NCI-H2171 (cell line): ENCODE measurements at places on chromosomes 5 and 9.
A peak's percentile ranks its signal among the peaks of the same experiment; 100 is the strongest.

DNA sequence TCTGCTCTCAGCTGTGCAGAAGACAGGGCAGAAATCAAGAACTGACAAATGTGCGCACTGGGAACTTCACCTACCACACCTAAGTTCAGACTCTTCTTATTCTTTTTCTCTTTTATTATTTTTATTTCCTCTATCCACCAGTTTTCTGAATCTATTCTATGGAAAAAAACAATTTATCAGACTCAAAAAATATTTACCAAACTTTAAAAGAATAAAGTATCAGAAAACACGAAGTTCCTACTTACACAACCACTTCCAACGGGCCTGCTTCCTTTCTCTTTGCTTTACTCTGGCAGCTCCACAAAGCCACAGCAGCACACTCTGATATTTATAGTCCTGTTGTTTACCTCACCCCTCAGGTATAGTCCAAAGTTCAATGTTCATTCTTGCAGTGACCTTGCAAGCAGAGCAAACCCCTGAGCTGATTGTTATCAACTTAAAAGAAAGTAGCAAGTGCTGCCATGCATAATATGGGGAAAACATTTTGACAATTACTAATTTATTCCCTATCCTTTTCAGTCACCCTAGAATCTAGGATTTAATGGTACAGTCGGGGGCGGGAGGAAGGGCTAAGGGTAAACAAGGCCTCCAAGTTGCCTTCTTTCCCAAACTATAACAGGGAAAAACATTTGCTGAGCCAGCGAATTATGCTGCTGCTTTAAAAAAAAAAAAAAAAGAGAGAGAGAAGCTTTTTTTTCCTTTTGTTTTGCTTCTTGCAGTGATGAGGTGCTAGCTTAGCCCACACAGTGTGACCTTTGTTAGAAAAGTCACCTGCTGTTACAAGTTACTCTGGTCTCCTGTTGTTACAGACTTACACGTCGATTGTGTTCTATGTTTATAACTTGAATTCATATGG lies at the start of gene SELENOP:
TSS of gene SELENOP (minus strand) at position 302 of the 856 bp plus-strand sequence. CDS start 3,539 bp downstream, outside the sequence.
- DNase-seq, result no peak

DNA sequence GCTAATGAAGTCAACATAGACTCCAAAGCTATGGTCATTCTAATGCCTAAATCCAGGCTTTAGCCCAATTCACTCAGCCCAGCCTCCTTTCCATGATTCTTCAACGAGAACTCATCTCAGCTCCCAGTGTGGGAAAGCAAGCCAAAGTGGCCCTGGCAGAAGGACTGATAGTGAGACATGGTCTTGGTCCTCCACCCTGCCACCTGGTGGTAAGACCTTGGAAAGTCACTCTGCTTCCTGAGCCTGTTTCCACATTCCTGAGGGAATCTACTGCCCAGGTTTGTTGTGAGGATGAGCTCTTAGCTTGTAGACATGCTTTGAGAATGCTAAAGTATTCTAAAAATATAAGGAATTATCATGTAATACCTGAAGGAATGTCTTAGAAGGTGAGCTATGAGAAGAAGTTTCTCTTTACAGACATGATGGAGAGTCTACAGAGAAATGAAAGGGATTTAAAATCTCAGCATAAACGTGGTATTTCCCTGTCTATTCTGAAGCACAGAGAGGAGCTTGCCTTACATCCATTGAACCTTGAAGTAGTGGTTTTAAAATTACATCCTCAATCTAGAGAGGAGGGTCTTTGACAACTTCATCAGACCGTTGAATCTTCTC lies 173.5 kb downstream of the TRIM32 start:
- DNase-seq, result peak; percentile 7

GRCh38 chr9:9615086-9615485 lies 997.7 kb downstream of the PTPRD start:
- DNase-seq, result no peak

DNA sequence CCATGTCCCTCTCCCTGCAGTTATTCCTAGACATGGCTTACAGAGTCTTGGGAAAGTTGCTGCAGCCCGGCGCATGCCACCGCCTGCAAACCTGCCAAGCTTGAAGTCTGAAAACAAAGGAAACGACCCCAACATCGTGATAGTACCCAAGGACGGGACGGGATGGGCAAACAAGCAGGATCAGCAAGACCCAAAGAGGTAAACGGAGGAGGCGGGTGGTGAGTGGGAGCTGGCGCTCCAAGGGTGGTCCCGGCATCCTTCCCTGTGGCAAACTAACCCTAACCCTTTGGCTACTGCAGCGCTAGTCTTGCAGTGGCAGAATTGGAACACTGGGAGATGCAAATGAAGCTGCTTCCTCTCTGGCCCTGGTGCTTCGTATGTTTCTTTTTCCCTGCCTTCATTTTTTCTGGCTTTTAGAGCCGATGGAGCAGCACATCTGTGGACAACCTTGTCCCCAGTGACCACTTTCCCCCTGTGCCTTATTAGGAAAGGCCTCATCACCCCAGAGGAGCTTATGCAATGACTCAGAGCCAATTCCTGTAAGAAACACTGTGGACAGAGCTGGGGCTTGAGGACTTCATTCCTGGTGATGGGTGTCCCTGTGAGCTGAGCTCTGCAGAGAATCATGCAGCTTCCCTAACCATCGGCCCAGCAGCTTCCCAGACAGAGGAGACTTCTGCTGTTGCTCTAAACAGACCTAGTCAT lies 38.9 kb downstream of the PRRC2B start:
- DNase-seq, result no peak

DNA sequence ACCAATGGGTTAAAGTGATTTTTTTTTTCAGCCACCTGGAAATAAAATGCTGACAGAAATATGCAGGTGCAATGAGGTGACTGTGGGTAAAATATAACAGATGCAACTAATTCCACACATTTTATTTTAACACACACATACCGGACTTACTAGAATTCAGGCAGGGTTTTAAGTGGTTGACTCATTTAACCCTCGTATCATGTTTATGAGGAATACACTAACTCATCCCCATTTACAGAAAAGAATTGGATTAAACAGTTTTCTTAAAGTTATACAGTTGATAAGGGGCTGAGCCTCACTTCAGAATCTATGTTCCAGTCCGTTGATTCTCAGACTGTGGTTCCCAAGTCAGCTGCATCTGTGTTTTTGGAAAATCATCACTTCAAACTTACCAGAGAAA lies 207.5 kb downstream of the CHSY3 start:
- no peak for DNase-seq

- no peak for DNase-seq
These were observed 102.0 kb downstream of the MVB12B start for GRCh38 chr9:126428534-126429175.

- DNase-seq, result peak; percentile 72
These were observed 637 bp upstream of the ERBIN start for GRCh38 chr5:65925601-65926275.

- no peak for DNase-seq
These were observed 124.3 kb upstream of the SLC24A2 start for GRCh38 chr9:19913151-19913550.

DNA sequence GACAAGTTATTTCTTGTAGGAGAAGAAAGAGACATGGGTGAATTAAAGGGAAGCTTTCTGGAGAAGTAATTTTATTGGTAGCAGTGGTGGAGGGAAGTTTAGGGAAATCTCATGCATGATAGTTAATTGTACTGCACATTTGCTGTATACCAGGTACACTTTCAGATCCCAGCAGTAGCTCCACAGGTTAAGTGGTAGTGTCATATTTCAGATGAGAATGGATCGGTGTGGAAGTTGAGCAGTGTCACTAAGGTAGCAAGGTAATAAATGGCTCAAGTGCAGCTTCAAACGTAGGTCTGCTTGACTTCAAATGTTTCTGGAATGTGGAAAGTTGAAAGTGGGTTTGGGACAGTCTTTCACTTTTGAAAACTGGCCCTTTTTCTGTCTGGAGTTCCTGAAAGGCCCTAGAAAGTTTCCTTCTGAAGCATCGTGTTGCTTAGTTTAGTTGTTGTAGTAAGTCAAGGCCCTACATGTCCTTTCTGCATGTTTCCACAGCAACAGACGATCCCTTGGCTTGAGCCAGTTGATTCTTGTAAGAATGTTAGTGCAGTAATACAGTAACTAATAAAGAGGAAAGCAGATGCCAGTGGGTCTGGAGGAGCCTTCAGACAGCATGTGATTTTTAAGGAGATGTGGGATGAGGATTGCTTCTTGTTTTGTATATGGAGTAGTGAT lies 3.7 kb downstream of the CLTA start:
- no peak for DNase-seq

DNA sequence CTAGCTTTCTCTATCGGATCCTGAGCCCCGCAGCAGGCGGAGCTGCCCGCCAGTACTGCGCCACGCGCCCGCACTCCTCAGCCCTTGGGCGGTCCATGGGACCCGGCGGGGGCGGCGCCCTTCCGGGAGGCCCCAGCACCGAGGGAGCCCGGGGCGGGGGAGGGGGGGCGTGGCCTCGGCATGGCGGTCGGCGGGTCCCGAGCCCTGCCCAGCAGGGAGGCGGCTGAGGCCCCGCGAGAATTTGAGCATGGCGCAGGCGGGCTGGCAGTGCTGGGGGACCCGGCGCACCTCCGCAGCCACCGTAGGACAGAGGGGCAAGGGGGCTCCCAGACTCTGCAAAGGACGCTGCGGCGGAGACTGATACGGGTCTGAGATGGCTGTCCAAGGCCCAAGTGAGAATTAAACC lies 6.8 kb downstream of the ZDHHC11B start:
- no peak for DNase-seq

GRCh38 chr5:102975045-102975444 lies 144.9 kb downstream of the GIN1 start:
- DNase-seq, result peak; percentile 46

DNA sequence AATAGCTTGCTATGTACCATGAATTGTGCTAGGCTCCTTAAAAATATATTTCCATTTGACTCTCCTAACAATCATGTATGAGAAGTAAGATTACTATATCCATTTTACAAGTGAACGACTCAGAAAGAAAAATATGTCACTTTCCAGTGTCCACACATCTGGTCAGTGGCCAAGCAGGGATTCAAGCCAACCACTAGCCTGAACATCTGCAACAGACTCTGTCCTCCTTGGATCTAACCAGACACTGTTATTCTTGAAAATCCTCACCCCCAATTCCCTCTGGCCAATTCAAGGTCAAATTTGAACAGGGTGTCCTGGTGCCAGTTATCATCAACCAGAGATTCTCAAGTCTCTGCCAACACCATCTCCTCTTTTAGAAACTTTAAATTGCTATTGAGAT lies 344.1 kb upstream of the WWC1 start:
- no peak for DNase-seq

- DNase-seq, result peak; percentile 81
These were observed 13.7 kb downstream of the TRIO start for GRCh38 chr5:14156650-14157492.

- peak; percentile 19 for DNase-seq
These were observed 58.5 kb downstream of the ZNF462 start for GRCh38 chr9:106921341-106921899.

- DNase-seq, result no peak
These were observed 44.0 kb downstream of the RASA1 start for GRCh38 chr5:87311405-87312279.

- DNase-seq, result no peak
These were observed 113.5 kb downstream of the FEM1C start for GRCh38 chr5:115431116-115431515.

- DNase-seq, result no peak
These were observed 171.1 kb downstream of the TARS1 start for GRCh38 chr5:33611877-33612276.

DNA sequence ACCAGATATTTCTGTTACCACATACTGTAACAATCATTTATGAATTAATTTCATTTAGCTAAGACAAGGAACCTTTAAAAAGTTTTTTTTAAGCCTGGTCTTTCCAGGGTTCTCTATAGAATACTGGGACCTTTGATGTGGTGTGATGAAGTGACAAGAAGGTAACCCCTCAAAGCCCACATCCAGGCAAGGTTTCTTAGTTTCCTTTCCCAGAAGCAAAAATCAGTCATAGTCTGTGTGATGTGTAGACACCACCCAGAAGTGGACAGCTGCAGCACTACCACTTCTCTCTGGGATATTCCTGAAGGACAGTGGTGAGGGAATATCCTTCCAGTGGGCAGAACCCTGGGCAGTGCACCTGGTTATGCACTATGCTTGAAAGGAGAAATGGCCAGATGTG lies 115.6 kb downstream of the TTC39B start:
- DNase-seq, result no peak

GRCh38 chr9:99748266-99748665 lies 73.4 kb upstream of the NR4A3 start:
- no peak for DNase-seq

GRCh38 chr9:23686257-23686656 lies 139.8 kb downstream of the ELAVL2 start:
- no peak for DNase-seq

- no peak for DNase-seq
These were observed 42.2 kb upstream of the LCP2 start for GRCh38 chr5:170339780-170340167.

DNA sequence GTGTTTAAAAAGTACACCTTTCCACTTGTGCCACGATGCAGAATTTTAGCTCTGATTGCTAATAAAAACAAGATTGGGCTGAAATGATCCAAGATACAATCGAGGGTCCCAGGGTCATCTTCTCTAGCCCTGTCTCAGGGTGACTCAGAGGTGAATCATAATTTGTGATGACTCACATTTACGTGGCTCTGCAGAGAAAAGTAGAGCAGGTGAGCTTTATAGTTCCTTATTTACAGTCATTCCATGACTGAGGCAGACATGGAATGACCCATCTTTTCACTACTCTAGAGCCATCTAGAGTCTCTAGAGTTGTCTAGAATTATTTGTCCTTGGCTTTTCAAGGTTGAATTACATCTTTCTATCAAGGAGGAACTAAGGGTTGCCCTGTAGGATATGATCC lies 155.2 kb downstream of the GAS1 start:
- DNase-seq, result no peak

DNA sequence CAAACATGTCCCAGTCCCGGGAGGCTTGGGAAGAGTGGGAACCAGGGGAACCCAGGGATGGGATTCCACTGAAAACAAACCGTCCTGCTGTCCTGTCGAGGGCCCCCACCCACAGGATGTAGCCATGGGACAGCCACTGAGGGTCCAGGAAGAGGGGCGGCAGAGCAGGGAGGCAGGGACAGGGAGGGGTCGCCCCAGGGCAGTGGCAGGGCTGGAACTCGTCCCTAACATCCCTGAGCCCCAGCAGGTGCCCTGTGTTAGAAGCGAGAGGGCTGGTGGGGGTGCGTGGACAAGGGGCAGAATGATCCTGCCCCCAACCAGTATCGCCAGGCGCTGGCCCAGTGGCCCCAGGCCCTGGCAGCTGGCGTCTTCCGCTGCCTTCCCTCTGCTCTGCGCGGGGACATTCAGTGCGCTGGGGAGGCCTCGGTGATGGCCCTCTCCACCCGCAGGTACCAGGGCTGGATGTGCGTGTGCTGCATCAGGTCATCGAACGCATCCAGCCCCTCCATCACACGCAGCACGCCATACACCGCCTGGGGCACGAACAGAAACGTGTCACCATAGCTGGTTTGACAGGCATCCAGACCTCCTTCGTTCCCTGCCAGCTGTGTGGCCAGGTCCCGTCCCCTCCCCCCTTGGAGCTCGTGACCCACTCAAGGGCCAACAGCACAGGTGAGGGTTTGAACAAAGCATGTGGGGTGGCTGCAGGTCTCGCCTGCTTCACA lies 6.6 kb downstream of the PTGES2 start:
- no peak for DNase-seq

GRCh38 chr5:35502206-35502605 lies 115.5 kb upstream of the SPEF2 start:
- no peak for DNase-seq
